ENCODE measurements at places on chromosomes 1 and 21.

GRCh38 chr1:110874324-110875215 lies 1.6 kb downstream of the CD53 start:
- peaks cover 31% of the 10 kb centered on the region for H3K36me3 ChIP-seq
- peak overlapping the region; percentile 98 for H3K4me3 ChIP-seq
- DNase-seq = peak; percentile 76
- no peaks in the 10 kb centered on the region for H3K27me3 ChIP-seq

DNA sequence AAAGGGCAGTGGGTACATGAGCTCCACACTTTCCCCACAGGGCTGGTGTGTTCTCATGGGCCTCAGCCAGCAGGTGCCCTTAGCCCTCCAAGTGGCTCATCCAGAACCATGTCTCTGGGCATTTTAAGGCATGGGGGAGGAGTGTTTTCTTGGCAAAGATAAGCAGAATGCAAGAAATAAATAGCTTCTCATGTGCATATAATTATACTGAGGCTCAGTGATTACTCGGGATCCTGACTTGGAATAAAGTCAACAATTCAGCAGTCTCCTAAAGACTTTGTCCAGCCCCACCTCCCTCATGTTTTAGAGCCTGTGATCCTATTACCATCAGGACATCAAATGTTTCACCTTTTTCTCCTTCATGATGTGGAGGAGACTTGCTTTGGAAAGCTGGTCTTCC lies 92.7 kb upstream of the COG2 start:
- no peaks in the 10 kb centered on the region for H3K36me3 ChIP-seq
- DNase-seq = no peak
- H3K4me3 ChIP-seq = no peak overlapping the region
- H3K27me3 ChIP-seq = peaks cover 3% of the 10 kb centered on the region
- H3K4me1 ChIP-seq = peaks cover 8% of the 10 kb centered on the region
- no peak overlapping the region for H3K27ac ChIP-seq

- H3K27ac ChIP-seq = peak overlapping the region; percentile 89
- peak; percentile 76 for DNase-seq
- peaks cover 34% of the 10 kb centered on the region for H3K36me3 ChIP-seq
- H3K4me1 ChIP-seq = peaks cover 31% of the 10 kb centered on the region
Measured at GRCh38 chr1:43706598-43707189, 642 bp upstream of the ST3GAL3 start.

DNA sequence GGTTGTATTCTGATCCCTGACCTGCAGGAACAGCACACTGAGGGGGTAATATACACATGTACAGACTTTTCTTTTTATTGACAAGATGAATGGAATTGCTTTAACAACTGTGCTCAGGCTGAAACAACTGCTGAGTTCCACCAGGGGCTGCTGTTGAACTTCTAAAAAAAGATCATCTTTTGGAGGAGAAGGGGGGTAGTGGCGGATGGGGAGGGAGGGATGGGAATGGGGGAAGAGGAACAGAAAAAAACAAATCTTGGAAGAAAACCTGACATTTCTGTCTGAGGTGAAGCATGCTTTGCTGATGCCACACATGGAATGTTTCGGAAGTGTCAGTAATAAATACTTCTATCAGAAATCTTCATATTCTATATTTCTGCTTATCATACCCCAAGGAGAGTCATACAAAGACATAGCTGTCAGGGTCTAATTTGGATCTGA lies 75.0 kb downstream of the RWDD3 start:
- H3K4me3 ChIP-seq = no peak overlapping the region
- no peaks in the 10 kb centered on the region for H3K4me1 ChIP-seq
- peaks cover 6% of the 10 kb centered on the region for H3K27me3 ChIP-seq
- no peaks in the 10 kb centered on the region for H3K36me3 ChIP-seq
- DNase-seq = no peak

- no peaks in the 10 kb centered on the region for H3K27me3 ChIP-seq
- H3K4me3 ChIP-seq = peak overlapping the region; percentile 87
- H3K4me1 ChIP-seq = peaks cover 75% of the 10 kb centered on the region
- DNase-seq = peak; percentile 75
Measured at GRCh38 chr1:40389322-40389803, 15.8 kb downstream of the SMAP2 start.

DNA sequence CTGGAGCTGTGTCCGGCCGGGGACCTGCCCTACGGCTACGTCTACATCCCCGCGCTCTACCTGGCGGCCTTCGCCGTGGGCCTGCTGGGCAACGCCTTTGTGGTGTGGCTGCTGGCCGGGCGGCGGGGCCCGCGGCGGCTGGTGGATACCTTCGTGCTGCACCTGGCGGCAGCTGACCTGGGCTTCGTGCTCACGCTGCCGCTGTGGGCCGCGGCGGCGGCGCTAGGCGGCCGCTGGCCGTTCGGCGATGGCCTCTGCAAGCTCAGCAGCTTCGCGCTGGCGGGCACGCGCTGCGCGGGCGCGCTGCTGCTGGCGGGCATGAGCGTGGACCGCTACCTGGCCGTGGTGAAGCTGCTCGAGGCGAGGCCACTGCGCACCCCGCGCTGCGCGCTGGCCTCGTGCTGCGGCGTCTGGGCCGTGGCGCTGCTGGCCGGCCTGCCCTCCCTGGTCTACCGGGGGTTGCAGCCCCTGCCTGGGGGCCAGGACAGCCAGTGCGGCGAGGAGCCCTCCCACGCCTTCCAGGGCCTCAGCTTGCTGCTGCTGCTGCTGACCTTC lies 412 bp downstream of the GPR25 start:
- no peaks in the 10 kb centered on the region for H3K36me3 ChIP-seq
- peaks cover 60% of the 10 kb centered on the region for H3K27me3 ChIP-seq
- DNase-seq = peak; percentile 41
- no peak overlapping the region for H3K4me3 ChIP-seq
- H3K4me1 ChIP-seq = peaks cover 6% of the 10 kb centered on the region
- H3K27ac ChIP-seq = no peak overlapping the region

GRCh38 chr1:243432136-243432535 lies 176.3 kb downstream of the SDCCAG8 start:
- no peak for DNase-seq
- no peaks in the 10 kb centered on the region for H3K36me3 ChIP-seq
- no peak overlapping the region for H3K4me3 ChIP-seq
- no peak overlapping the region for H3K27ac ChIP-seq
- H3K27me3 ChIP-seq = no peaks in the 10 kb centered on the region
